ENCODE measurements at places on chromosomes 2 and 18.
A peak's percentile ranks its signal among the peaks of the same experiment; 100 is the strongest.

DNA sequence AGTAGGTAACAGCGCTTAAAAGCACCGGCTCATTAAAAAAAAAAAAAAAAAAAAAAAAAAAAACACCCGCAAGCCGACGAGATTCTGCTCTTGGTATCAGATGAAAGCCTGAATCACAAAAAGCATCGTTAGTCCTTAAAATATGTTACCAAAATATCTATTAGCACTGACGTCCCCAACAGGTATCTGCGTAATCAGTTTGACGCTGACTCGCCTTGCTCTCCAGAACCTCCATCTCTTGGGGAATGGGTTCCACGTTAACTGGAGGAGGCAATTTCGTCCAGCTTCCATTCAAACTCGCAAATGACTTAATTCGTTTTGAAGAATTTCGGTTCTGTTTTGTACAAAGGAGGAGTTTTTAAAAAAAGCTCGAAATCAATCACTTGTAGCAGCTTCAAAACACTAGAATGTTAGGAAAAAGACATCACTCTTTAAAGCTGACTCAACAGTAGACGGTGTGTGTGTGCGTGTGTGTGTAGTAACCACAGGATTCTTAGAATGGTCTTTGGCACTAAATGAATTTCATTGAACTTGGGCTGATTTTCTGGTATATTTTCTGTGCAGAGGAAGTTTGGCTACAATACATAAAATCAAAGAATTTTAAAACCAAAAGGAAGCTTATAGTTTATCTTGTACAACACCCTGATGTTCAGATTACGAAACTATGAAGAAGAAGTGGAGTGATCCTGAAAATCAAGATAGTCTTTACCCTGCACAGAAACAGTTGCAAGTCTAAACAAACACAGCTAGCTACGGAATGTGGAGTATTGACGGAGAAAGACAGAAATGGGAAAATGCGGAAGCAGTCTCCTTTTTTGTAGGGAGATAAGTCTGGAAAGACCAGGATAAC is 1.1 kb upstream of the PGAP1 start:
- DNase-seq, result peak; percentile 32

DNA sequence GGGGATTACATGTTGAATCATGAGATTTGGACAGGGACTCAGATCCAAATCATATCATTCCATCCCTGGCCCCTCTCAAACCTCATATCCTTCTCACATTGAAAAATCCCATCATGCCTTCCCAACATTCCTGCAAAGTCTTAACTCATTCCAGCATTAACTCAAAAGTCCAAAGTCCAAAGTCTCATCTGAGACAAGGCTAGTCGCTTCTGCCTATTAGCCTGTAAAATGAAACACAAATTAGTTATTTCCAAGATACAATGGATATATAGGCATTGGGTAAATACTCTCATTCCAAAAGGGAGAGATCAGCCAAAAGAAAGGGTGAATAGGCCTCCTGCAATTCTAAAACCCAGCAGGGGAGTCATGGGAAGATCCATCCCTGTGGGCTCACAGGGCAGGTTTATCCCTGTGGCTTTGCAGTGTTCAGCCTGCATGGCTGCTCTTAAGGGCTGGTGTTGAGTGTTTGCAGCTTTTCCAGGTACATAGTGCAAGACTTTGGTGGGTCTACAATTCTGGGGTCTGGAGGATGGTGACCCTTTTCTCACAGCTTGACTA is 21.2 kb upstream of the SLC14A1 start:
- no peak for DNase-seq

DNA sequence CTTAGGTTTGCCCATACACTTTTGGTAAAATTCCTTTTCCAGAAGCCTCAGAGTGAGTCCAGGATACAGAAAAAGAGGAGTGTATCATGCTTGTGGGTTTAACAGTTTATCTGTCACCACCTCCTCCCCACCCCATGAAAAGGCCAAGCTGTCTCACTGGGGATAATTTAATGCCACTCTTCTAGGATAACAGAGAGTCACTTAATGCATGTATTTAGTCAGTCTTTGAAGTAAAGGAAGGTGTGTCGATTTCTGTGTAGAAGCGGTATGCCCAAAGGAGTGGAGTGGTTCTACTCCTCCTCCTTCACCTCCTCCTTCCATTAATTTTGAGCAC is 116.4 kb downstream of the QPCT start:
- no peak for DNase-seq

- DNase-seq, result no peak
Observed at GRCh38 chr2:202054679-202055078, 18.4 kb upstream of the KIAA2012 start.

All from stimulated activated CD8-positive, alpha-beta memory T cell treated with anti-CD3 and anti-CD28 coated beads, Interleukin-7, amount 100 ng/mL, for 48 hours (primary cell).